ENCODE measurements at places on chromosomes 4 and X.

GRCh38 chrX:70087857-70088630 is 25.8 kb downstream of the OTUD6A start:
- no peak for DNase-seq

GRCh38 chr4:123507376-123507775 is 110.8 kb downstream of the SPRY1 start:
- no peak for DNase-seq

DNA sequence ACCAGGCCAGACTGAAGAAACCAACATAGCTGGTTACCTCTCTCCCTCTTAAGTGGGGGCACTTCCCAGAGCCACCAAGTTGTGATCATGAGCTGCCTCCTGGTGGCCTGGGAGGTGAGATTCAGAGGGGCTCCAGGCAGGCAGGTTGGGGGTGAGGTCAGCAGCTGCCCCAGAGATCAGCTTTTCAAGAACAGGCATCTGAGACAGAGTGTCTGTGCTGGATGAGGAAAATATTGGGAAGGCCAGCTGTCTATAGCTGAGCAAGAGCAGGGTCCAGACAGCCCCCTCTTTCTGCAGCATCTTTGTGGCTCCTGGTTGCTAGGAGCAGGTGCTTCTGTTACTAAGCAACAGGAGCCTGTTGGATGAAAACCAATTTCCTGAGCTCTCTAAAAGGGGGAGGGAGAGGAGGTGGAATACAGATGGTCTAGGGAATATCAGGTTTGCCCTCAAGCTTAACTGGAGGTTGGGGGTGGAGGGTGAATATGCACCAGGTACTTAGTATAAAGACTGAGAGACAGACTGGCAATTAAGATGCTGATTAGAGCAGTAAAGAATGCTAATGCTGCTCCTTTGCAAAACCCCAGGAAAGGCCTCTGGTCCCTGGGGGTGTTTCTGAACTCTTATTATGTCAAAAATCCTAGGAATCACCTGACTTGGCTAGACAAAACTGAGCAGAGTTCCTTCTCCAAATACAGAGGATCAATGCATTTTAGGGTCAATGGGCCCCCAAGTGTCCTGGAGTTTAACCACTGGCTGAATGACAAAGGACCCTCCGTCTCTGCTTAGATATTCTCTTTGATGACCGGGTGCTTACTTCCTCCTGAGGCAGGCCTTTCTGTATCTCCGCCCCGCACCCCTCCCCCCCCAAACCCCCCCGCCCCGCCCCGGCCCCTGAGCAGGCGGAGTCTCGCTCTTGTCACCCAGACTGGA is 21.4 kb downstream of the ZCCHC13 start:
- no peak for DNase-seq

DNA sequence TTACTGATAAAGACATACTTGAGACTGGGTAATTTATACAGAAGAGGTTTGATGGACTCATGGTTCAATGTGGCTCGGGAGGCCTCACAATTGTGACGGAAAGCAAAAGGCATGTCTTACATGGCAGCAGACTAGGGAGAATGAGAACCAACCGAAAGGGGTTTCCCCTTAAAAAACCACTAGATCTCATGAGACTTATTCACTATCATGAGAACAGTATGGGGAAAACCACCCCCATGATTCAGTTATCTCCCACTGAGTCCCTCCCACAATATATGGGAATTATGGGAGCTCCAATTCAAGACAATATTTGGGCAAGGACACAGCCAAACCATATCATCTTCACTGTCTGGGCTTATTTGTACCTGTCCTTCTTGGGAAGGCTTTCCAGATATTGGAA is 22.8 kb upstream of the MUC7 start:
- no peak for DNase-seq

DNA sequence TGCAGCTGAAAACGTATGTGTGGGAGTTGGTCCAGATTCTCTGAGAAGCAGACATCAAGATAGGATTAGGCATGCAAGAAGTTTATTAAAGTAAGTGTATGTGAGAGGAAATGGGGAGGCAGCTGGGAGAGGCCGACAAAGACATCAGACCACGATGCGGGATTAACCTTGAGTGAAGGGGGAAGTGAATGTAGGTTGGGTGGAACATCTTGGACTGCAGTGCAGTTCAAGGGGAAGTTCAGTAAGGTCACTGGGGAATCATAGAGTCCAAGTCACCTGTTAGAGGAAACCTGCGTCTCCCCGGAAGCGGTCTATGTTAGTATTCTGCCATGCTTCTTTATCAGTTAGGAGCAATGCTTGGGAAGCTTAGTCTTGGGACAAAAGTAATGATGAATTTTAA is 22.0 kb downstream of the CXCL8 start:
- DNase-seq: no peak
